ENCODE measurements at places on chromosomes 6 and 20.

DNA sequence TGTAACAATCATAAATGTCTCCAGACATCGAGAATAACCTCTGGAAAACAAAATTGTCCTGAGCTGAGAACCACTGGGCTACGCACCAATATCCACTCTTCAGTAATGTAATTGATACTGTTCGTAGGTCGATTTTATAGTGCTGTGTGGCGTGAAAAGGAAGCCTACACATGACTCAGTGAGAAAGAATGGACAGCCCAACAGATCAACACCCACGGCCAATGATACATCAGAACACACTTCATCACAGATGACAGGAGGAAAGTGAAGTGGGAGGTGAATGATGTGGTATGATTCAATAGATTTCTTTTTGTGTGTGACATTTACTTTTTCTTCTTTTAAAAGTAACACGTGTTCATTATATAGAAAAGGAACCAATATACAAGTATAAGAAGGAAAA, 93.5 kb downstream of the RPS12 start:
- DNase-seq: peak; percentile 86

DNA sequence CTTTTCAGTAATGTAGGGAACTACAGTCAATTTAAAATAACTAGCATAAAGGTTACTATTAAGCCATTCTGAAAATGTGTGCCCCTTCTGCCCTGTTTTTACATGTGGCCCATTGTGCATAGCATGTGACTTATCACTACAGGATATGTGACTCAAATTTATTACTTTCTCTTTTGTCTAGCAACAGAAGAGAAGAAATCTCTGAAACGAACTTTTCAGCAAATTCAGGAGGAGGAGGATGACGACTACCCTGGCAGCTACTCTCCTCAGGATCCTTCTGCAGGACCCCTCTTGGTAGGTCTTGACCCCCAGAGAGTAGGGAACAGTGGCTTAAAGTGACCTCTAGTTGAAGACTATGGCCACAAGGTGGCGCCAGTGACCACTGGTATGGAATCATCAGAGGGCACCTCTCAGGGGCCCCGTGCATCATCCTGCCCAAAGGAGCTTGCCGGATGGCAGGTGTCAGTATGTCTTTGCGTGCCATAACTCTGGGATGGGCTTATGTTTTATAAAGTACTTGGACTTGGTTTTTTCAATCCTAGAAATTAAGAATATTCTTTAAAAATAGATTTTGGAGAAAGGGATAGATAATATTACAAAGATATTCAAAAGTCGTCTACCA, 23.9 kb downstream of the RPRD1B start:
- DNase-seq: peak; percentile 66

- DNase-seq: no peak
Measured at GRCh38 chr6:20669571-20670314, 135.5 kb downstream of the CDKAL1 start.

DNA sequence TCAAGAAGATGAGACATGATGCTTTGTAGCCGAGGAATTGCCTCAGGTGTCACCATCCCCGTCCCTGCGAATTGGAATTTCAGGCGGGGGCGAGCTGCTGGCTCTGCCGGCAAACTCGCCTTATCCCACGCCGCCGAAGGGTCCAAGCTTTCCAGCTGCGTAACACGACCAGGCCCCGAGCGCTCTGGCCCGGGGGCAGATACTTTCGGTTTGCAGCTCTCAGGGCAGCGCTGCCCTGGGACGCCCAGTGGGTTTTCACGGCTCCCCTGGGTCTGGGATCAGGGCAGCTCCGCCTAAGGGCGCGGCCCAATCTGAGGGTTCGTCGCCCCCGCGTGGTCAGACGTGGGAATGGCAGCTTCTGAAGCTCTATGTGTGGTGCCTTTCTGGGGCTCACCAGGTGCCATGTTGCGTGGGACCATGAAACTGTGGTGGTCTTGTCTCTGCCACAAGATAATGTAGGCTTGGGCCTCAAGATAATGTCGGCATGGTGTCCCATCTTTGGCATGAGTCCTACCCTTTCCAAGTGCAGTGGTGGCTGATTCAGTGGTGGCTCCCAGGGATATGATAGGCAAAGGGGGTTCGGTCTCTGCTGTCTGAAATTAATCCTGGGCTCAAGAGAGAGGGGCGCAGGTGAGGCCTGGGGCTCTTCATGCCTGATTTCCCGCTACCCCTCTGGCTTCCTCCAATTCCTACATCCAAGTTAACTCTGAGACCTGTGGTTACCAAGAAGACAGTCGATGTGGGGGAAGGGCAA, 21.0 kb downstream of the PIGT start:
- peak; percentile 74 for DNase-seq

DNA sequence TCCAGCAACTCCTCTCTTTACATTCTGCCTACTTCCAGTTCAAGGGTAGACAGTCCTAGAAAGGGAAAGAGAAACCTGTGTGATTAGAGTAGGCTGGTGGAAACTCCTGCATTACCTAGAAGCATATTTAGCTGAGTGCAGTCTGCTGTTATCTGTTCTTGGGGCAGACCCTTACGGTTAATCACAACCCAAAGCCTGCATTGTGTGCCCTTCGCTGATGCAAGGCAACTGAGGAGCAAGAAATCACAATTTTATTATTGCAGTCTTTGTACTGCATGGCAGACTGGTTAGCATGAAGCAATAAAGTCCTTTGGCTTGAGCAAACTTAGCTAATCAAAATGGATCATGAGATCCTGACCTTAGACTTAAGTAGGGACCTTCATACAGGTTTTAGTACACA, 1.5 kb upstream of the GOPC start:
- no peak for DNase-seq

DNA sequence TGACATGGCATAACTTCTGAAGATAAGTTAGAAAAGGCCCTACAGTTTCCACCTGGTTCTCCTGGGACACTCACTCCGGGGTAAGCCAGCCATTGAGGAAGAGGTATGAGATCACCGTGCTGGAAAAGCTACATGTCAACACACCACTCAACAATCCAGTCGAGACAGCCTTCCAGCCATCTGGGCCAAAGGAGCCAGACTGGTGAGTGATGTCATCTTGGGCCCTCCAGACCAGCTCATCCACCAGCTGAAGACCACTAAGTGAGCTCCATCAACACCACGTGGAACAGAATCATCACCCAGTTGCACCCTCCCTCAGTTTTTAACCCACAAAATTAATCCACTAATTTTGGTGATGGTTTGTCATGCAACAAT, 32.3 kb upstream of the RSPO4 start:
- no peak for DNase-seq

DNA sequence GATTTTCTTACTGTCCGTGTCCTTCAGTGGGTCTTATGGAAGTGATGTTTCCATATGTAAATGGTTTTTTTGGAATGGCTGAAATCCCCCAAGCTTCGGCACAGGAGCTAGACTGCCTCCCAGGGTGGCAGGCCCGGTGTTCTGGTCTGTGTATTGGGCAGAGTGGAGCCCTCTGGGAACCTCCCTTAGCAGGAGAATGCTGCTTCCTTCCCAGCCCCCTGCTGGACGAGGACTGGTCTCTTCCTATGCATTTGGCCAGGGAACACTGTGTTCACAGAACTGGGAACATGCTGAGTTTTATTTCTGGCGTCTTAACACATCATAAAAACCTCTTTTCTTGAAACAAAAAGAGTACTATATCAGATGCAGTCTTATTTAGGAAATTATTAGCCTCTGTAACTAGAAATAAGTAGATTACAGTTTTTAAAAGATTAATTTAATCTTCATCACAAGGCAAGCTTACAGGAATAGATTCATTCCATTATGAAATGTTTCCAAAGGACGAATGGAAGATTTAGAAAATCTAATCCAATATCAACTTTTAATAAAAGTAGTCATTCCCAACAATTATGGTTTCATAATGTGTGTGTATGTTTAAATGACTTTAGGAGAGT, 56.6 kb downstream of the SYTL3 start:
- peak; percentile 49 for DNase-seq

- DNase-seq: peak; percentile 90
Measured at GRCh38 chr6:65979120-65979519, 272.1 kb upstream of the EYS start.

DNA sequence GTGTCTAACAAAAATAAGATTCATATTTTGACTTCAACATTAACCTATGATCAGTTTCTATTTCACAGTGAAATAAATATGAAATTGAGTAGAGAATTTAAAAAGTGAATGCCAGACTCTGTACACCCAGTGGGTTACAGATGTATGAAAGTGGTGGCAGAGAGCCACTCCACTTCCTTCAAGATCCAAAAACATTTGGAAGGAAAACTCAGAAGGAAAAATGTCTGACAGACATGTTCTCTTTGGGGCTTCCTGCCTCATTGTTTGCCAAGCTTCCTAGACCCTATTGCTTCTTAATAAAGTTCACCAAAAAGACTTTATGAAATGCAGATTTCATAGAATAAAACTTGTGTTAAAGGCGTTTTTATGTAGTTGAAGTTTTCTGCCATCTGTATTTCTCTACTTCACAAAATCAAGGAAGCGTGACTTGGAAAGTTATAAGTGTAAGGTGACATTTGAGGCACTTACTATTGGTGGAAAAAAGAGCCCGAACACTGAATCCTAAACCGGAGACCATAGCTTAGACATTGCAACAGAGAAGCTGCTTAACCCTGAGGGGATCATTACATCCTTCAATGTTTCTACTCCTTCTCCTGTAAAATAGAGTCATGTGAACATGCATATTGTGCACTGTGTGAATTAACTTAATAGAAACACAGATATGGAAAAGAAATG, 12.8 kb downstream of the HMGCLL1 start:
- DNase-seq: no peak

- DNase-seq: peak; percentile 81
Measured at GRCh38 chr6:127182501-127182900, 64.0 kb downstream of the RSPO3 start.

DNA sequence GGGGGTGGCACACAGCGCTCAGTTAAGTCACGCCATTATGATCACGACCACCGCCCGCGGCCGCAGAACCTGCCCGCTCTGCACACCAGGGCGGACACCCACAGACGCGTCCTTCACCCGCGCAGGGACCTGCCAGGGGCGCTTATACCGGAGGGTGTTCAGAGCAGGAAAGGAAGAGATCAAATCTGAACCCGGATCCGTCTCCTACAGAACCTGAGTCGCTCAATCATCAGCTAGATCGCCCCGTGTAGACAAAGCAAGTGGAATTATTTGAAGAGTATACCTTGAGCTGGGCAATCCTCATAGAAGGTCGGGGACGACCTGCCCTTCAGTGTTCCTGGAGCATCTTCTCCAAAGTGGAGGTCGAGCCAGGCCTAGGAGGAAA, 14.4 kb upstream of the ZNF217 start:
- no peak for DNase-seq

DNA sequence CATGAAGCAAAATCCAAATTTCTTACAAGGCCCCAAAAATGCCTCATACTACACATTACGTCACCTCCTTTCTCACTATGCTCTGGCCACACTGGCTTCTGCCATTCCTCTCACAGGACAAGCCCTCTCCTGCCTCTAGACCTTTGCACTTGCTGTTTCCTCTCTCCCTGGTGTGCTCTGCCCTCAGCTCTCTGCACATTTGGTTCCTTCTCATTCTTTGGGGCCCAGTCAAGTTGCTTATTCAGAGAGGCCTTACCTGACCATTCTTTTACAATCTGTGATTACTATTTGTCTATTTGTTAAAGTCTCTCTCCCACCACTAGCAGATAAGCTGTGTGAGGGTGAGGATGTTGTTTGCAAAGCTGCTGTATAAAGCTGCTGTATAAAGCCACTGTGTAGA, 15.4 kb upstream of the GSTA4 start:
- no peak for DNase-seq

DNA sequence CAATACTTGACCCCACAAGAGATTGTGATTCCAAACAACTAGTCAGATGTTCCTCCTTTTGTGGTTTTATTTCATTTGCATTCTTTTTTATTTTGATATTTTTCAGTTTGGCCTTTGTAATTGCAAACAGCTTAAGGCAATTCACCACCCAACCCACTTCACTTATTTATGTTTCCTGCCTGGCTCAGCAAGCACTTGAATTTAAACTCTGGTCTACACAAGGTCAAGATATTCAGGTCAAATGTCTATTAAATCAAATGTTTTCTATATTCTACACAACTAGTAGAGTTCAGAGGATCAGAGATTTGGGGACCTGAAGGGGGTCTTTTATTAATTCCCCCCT, 100.1 kb downstream of the SGK1 start:
- no peak for DNase-seq

- DNase-seq: no peak
Measured at GRCh38 chr6:6901205-6901719, 206.5 kb upstream of the RREB1 start.

DNA sequence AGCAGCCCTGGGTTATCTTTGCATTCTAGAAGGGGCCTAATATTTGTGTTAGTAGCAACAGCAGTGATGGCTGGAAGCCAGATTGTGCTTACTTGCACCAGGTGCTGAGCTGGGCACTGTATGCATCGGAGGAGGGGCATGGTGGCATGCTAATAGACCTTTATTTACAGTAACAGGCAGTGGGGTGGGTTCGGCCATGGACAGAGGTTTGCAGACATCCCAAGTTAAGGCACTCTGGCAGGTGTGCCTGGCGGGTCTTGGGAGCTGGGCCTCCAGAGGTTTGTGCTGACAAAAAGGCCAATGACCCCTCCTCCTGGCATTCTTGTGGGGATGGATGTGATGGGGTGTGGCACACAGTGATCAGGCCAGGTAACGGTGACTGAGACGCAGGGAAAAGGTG, 39.0 kb upstream of the CD93 start:
- no peak for DNase-seq

DNA sequence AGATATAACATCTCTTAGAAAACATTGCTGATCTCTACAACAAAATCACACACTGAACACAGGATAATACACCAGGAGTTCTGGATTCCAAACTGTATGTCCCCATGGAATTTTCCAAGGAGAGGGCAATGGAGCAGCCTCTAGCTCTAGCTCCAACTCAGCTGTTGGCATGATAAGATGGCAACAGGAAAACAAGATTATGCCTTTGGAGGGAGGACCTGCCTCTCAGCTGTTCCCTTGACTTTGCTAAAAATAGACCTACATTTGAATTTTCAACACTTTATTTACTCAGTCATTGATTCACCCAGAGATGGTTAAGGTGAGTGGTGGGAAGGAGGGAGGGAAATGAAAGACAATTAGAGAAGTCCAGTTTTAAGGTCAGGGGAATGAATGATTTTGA, 246.7 kb downstream of the ALDH8A1 start:
- no peak for DNase-seq

- peak; percentile 11 for DNase-seq
Measured at GRCh38 chr20:8515810-8516435, 383.9 kb downstream of the PLCB1 start.

- peak; percentile 97 for DNase-seq
Measured at GRCh38 chr20:54643761-54644160, 168.4 kb downstream of the DOK5 start.

- no peak for DNase-seq
Measured at GRCh38 chr6:109076377-109076776, 18.3 kb downstream of the SESN1 start.

Data from fibroblast of skin of right biceps (primary cell).